Activated CD4-positive, alpha-beta memory T cell treated with anti-CD3 and anti-CD28 coated beads, Interleukin-2, amount 10 ng/mL, durations not matched to agents 7 days and 5 days (primary cell): ENCODE measurements at places on chromosomes 11 and 22. TPM values are rescaled to one million over a fixed set of nuclear protein-coding genes. Genes with fewer than 3 reads are reported as not detected.

DNA sequence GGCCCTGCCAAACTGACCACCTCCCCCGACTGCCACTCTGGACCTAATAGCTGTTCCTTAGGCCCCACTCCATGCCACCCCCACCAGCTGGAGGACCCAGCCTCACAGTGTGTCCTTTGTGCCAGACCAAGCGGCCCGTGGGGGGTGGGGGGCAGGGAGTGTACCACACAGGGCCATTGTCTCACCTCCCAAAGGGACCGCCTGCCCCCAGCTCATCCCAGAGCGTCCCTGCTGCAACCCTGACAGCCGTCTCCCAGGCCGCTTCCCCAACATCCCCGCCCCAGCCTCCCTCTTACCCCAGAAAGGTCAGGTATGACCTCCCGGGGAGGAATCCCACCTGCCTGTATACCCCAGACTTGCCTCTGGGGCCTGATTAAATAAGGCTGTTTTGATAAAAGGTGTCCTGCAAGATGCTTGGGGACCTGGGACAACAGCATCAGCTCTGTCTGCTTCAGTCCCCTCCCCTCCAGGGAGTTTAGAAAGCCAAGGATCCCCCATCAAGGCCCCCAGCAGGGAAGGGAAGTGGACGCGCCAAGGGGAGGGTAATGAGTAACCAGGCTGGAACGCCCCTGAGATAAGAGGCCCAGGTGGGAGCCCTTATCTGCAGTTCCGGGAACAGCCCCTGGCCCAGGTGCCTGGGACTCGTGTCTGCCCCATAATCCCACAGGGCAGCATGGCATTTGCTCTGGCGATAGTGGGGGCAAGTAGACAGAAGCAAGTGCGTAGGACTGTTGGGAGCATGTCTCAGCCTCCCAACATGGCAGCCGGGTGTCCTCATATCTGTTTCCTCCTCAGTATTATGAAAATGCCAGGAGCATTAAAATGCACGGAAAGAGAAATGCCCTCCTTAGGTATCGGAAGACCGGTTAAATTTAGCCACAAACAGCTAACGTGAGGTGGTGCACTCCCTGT lies 9.0 kb downstream of the CDC42EP1 start:
- no peak overlapping the region for H3K27ac ChIP-seq
- H3K4me1 ChIP-seq: peaks cover 21% of the 10 kb centered on the region
- peaks cover 28% of the 10 kb centered on the region for H3K27me3 ChIP-seq
- no peak for DNase-seq

- no peak overlapping the region for H3K27ac ChIP-seq
- no peak overlapping the region for H3K4me3 ChIP-seq
- no peak for DNase-seq
- peaks cover 12% of the 10 kb centered on the region for H3K4me1 ChIP-seq
- H3K27me3 ChIP-seq: peaks cover 8% of the 10 kb centered on the region
- H3K36me3 ChIP-seq: peaks cover 2% of the 10 kb centered on the region
Observed at GRCh38 chr11:73160005-73160760, 18.1 kb upstream of the FCHSD2 start.

- H3K27ac ChIP-seq: no peak overlapping the region
- H3K4me1 ChIP-seq: peaks cover 15% of the 10 kb centered on the region
- H3K4me3 ChIP-seq: no peak overlapping the region
- no peak for DNase-seq
- peaks cover 6% of the 10 kb centered on the region for H3K27me3 ChIP-seq
Observed at GRCh38 chr11:112525270-112525669, 264.6 kb upstream of the PLET1 start.

DNA sequence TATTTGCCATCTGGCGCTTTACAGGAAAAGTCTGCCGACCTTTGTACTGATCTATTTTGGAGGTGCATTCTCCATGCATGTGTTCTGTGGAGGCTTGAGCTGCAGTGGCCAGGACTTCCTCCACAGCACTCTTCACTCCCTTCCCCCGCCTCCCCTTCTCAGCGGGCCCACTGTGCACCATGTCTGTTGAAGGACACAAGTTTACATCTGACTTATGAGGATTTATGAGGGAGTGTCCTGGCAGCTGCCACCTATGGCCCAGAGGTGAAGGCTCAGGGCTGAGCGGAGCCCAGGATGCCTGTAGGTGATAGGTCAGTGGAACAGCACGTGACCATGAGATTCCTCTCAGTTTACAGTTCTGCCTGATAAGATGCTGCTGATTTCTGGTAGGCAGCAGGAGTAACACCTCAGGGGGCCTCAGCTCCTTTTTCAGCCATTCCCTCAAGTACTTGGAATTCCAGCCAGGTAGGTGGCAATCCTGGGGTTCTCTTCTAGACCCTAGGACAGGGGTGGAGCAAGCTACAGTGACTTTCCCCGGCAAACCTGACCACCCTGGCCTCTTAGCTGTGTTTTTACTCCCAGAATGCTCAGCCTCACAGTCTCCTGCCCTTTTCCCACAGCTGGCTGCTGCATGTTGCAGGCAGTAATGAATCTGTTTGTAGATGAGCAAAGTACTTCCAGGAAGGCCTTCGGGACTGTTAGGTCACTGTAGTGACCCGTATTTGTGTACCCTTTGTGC lies 59.9 kb downstream of the PPFIBP2 start:
- H3K27ac ChIP-seq: no peak overlapping the region
- H3K27me3 ChIP-seq: peaks cover 13% of the 10 kb centered on the region
- no peak for DNase-seq
- H3K4me3 ChIP-seq: no peak overlapping the region
- no peaks in the 10 kb centered on the region for H3K36me3 ChIP-seq

DNA sequence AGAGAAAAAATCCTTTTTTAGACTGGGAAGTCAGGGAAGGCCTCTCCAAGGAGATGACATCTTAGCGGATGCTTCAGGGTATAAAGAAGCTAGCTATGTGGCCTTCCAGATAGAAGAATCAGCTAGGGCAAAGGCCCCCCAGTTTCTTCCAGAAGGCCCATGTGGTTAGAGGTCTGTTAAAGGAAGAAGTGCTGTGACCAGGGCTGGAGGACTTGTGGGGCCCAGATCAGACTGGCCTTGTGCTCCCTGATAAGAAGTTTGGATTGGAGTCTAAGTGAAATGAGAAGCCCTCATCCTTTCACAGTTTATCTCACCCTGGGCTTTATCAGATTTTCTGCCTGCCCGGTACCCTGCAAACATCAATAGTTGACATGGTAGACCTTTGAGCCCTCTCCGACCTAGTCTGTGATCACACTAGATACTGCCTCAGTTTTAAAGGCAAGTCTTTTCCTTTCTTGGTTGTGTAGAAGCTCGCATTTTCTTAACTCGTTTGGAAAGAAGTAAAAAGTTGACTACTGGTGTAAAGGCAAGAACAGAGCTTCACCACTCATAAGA lies 7.8 kb downstream of the AMPD3 start:
- no peak overlapping the region for H3K27ac ChIP-seq
- no peak for DNase-seq
- no peaks in the 10 kb centered on the region for H3K27me3 ChIP-seq
- peaks cover 73% of the 10 kb centered on the region for H3K36me3 ChIP-seq

DNA sequence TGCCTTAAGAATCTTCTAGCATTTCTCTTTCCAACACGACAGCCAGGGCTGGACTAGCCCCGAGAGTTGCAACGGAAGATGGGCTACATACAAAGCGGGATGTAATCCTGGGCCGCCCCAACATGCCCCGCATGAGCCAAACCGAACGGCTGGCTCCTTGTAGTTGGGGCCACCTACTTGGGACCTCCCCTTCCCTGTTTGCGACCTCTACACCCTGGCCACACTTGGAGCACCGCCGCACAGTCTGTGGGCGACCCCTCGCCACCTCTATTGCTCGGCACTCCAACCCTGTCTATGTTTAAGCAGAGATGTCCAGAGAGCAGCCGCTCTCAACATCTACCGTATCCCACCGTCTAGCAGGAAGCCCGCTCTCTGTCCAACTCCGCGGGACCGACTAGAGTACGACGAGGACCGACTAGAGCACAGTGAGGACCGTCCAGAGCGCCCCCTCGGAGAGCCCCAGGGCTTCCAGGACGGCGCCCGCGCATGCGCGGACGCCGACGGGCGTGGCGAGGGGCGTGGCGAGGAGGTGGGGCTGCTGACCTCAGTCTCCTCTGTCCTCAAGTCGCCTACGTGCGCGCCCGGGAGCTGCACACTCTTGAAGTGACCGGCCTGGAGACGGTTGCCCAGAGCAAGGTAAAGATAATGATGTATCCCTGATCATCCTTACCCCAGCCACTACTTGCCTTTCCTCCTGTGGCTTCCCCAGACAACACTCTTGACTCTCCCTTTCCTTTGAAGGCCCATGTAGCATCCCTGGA lies 32.3 kb downstream of the NEAT1 start:
- peak overlapping the region; percentile 80 for H3K27ac ChIP-seq
- peak overlapping the region; percentile 91 for H3K4me3 ChIP-seq
- DNase-seq: peak; percentile 88
- peaks cover 8% of the 10 kb centered on the region for H3K36me3 ChIP-seq
- H3K4me1 ChIP-seq: peaks cover 32% of the 10 kb centered on the region

DNA sequence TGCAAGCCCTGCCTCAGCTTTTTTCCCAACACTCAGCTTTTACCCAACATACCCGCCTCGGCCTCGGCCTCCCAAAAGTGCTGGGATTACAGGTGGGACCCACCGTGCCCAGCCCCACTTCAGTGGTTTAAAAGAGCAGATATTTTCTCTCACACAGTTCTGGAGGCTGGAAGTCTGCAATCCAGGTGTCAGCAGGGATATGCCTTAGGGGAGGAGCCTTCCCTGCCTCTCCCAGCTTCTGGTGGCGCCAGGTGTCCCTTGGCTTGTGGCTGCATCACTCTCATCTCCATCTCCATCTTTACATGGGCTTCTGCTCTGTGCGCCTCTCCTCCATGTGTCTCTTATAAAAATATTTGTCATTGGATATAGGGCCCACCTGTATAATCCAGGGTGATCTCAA lies 50.0 kb downstream of the MCHR1 start:
- H3K27me3 ChIP-seq: peaks cover 1% of the 10 kb centered on the region
- no peak overlapping the region for H3K27ac ChIP-seq

GRCh38 chr22:19728836-19729235 lies 5.5 kb downstream of the GP1BB start:
- H3K4me3 ChIP-seq: no peak overlapping the region
- H3K36me3 ChIP-seq: no peaks in the 10 kb centered on the region
- H3K4me1 ChIP-seq: peaks cover 4% of the 10 kb centered on the region
- H3K27me3 ChIP-seq: peaks cover 16% of the 10 kb centered on the region

- H3K4me3 ChIP-seq: no peak overlapping the region
- peaks cover 18% of the 10 kb centered on the region for H3K4me1 ChIP-seq
- DNase-seq: no peak
- H3K27me3 ChIP-seq: no peaks in the 10 kb centered on the region
- peaks cover 23% of the 10 kb centered on the region for H3K36me3 ChIP-seq
Observed at GRCh38 chr22:19937616-19938473, 3.7 kb upstream of the COMT start.

DNA sequence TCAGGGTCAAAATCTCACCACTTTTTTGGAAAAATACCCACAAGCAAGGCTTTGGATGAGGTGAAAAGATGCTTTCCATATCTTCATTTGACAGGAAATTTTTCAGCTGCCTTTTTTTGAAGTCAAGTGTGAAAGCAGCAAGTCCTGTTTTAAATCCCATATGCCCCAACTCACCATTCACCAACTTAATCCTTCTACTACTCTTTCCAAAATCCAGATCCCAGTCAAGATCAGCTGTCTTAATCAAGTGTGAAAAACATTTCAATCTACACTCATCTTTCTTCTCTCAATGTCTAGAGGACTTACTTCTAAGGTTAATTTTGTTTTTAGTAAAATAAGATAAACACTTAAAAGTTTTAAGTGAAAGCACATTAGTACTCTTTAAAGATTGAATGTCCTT lies 128.4 kb upstream of the CEP126 start:
- H3K27me3 ChIP-seq: no peaks in the 10 kb centered on the region
- no peak for DNase-seq
- no peaks in the 10 kb centered on the region for H3K36me3 ChIP-seq

DNA sequence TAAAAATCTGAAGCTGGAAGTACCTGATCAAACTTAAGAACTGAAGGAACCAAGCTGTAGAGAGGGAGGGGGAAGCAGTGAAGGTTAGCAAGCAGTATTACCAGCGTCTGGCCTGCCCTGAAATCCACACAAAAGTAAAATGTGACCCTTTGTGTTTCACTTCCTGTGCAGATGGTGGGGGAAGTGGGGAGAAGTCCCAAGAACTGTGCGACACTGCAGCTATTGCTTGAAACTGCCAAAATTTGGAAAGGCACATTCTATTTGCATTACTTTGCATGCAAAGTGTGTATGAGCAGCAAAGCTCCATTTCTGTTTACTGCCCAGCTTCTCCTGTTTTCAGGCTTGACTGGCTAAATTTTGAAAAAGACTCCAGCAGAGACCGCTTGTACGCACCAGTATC lies 72.1 kb upstream of the BMAL1 start:
- H3K36me3 ChIP-seq: no peaks in the 10 kb centered on the region
- no peak overlapping the region for H3K4me3 ChIP-seq
- peaks cover 38% of the 10 kb centered on the region for H3K4me1 ChIP-seq
- H3K27me3 ChIP-seq: no peaks in the 10 kb centered on the region
- H3K27ac ChIP-seq: no peak overlapping the region

- DNase-seq: no peak
- no peak overlapping the region for H3K27ac ChIP-seq
- H3K36me3 ChIP-seq: no peaks in the 10 kb centered on the region
Observed at GRCh38 chr11:68855205-68855981, 13.7 kb upstream of the CPT1A start.

GRCh38 chr11:129779342-129779741 lies 36.3 kb upstream of the TMEM45B start:
- H3K27me3 ChIP-seq: no peaks in the 10 kb centered on the region
- H3K27ac ChIP-seq: no peak overlapping the region
- H3K4me3 ChIP-seq: no peak overlapping the region
- DNase-seq: no peak
- no peaks in the 10 kb centered on the region for H3K4me1 ChIP-seq
- no peaks in the 10 kb centered on the region for H3K36me3 ChIP-seq

- peaks cover 38% of the 10 kb centered on the region for H3K36me3 ChIP-seq
- H3K4me1 ChIP-seq: peaks cover 13% of the 10 kb centered on the region
- no peak overlapping the region for H3K4me3 ChIP-seq
- DNase-seq: no peak
- no peaks in the 10 kb centered on the region for H3K27me3 ChIP-seq
Observed at GRCh38 chr22:25672289-25673084, 69.5 kb upstream of the MYO18B start.

DNA sequence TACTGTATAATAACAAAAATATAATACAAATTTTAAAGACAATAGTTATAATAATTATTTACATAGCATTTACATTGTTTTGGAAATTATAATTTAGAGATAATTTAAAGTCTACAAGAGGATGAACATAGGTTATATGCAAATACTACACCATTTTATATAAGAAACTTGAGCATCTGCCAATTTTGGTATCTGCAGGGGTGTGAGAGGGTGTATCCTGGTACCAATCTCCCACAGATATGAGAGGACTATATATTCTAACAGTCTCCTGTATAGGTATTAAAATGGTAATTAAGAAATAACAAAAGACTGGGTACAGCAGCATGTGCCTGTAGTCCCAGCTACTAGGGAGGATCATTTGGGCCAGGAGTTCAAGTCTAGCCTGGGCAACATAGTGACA lies 134.4 kb downstream of the APOL5 start:
- H3K4me3 ChIP-seq: no peak overlapping the region
- H3K4me1 ChIP-seq: no peaks in the 10 kb centered on the region
- no peaks in the 10 kb centered on the region for H3K36me3 ChIP-seq
- H3K27me3 ChIP-seq: no peaks in the 10 kb centered on the region
- H3K27ac ChIP-seq: no peak overlapping the region

The ARFGAP2 gene
- 82.0 TPM for total RNA-seq
